Stimulated activated CD4-positive, alpha-beta T cell treated with anti-CD3 and anti-CD28 coated beads, Interleukin-12 subunit alpha, Interleukin-12 subunit beta, amount 100 ng/mL, for 24 hours (primary cell): ENCODE measurements at places on chromosomes 7 and 10.
A peak's percentile ranks its signal among the peaks of the same experiment; 100 is the strongest.

GRCh38 chr10:6601246-6601805 is 21.2 kb upstream of the PRKCQ start:
- no peak for DNase-seq

GRCh38 chr7:45888185-45888992 is at the start of gene IGFBP1:
Gene IGFBP1 (plus strand): TSS chr7:45888488. CDS start chr7:45888653, 165 bp downstream.
- no peak for DNase-seq

DNA sequence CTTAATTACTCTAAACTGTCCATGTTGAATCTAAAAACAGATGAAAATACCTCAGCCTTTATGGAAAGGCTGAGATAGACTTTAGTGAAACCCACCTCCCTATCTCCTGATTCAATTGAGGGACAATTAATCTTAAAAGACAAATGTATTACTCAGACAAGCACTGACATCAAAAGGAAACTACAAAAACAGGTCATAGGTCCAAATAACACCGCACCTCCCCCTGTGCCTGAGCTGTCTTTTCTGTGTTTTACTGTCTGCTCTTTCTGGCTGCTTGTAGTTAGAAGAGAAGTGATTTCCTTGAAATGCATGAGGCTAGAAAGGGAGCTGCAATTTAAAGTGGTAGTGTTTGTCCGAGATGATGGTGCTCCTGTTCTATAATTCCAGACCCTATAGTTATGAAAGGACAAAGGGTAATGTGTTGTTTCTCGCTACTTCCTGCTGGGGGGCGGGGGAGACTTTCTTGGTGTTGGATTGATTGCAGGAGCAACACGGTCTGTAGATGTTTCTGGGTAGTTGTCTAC is 16.0 kb downstream of the AKR1C8 start:
- DNase-seq, result peak; percentile 13

DNA sequence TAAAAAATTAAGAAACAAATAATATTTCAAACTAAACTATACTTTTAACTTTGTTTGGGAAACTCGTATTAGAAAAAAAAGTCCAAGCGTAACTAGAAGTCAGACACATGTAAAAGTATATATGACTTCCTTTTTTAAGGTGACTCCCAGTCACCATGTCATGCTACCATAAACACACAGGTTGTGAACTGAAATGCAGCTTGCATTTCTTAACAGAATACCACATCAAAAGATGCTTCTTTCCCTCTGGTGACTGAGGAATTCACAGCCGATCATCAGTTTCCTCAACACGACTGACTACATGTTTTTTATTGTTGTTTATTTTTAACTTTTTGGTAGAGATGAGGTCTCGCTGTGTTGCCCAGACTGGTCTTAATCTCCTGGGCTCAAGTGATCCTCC is 445.0 kb downstream of the PARD3 start:
- DNase-seq, result no peak

DNA sequence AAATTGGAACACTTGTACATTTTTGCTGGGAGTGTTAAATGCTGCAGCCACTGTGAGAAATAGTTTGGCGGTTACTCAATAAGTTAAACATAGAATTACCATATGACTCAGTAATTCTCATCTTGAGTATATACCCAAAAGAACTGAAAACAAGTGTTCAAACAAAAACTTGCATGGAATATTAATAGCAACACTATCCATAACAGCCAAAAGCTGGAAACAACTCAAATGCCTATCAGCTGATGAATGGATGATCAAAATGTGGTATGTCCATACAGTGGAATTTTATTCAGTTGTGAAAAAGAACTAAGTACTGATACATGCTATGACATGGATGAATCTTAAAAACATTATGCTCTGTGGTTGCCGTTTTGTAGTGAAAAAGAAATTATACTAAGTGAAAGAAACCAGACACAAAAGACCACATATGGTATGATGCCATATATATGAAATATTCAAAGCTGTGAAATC is 63.0 kb upstream of the SP4 start:
- no peak for DNase-seq

DNA sequence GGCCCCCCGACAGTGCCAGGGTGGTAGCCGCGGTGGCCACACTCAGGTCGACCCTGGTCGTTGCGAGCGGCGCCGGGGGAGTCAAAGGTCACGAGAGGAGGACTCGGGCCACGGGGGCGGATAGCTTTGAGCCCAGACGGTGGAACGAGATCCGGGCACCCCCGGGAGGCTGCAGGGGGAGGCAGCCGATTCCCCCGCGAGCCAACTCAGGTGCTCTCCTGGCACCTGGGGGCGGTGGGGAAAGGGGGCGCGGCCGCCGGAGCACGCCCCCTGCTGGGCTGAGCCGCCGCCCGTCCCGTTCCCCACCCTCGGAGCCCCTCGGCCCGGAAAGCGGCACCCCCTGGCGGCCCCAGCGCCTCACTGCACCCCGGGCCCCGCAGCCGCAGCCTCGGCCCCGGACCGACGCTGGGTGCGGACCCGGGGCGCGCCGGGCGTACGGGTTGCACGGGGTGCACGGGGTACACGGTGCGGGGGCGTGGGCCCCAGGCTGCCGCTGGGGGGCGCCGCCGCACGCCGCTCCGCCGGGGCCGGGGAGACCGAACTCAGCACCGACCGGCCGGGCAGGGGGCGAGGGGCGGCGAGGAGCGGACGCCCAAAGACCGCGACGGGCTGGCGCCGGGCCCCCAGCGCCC is 521 bp upstream of the NYAP1 start:
- peak; percentile 77 for DNase-seq

DNA sequence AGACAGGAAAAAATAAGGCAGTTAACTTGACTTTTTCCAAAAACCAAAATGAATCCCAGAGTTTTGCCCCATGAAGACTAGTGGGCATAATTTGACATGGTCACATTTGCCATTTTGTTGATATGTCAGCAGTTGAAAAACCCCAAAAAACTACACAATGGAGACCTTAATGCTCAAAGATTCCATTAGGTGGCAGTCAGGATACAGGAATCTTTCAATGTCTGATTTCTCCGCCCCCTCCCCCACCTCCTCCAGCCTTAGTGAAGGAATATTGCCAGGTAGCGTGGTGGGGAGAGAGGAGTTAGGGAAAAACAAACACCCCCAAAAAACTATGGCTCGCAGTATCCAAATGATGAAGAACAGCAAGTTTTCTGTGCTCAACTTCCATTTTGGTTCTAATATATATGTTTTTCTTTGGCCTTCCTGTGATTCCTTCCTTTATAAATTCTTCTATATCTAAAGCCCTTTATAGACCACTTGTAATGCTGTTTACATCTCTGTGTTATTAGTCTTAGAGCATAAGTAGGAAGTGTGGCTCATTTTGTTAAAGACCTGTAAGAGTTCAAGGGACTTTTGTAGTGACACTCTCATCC is 6.7 kb upstream of the SMNDC1 start:
- peak; percentile 35 for DNase-seq

DNA sequence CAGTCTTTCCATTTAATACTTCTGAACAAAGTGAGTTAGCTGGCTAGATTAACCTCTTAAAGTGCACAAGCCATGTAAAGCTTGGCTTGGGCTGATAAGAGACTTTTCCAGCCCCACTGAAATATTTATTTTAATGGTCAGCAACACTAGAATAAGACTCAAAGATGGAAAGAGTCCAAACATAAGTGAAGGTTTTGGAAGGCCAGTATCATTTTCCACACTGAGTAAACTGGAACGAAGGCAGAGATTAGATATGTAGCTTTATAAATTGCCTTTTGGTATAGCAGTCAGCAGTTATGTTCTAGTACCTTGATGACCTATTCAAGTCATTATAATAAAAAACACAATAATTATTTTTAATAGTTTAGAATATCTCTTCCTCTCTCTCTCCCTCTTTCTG is 102.2 kb downstream of the HDAC9 start:
- DNase-seq, result no peak
